ENCODE measurements at places on chromosomes 5 and 9.

- DNase-seq = no peak
Observed at GRCh38 chr5:2326601-2327000, 424.9 kb downstream of the IRX2 start.

DNA sequence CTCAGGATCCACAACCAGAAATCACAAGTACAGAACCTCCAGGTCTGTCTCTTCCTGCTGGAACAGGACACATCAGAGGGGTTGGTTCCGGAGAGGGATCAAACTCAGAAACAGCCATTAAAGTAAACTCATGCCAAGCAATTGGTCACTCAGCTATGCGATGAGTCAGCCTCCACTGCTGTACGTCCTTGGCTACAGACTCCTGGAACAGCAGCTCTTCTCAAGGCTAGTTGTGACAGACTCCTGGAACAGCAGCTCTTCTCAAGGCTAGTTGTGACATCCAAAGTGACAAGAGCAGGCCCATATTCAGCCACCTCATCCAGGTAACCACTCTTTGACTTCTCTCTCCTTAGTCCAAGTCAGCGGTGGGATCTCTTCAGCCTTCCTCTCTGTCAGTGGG is at the start of gene SPINK13:
TSS of gene SPINK13 (plus strand) at position 229 of the 400 bp plus-strand sequence. CDS start 1,279 bp downstream, outside the sequence.
- no peak for DNase-seq

DNA sequence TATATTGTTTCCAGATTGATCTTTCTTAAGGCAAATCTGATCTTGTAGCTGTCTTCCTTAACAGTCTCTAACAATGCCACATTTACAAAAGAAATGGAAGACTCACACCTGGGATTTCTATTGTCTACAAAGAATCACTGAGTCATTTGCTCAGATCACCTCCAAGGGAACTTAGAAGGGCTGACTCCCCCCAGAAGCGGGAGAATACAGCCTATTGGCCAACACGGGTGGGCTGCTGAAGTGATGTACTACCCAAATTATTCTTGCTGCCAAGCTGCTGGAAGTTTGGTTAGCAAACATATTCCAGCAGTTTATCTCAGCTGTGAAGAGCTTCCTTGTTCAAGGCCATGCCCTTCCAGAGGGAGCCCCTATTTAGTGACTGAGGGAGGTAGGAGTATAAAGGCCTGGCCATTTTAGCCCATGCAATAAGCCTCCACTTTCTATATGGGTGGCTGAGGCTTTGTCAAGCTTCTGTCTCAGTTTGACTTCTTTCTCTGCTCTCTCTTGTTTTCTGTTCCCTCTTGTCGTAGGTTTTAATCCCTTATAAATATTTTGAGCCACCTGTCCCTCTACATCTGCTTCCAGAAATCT is 379.4 kb downstream of the PRR16 start:
- DNase-seq = no peak

DNA sequence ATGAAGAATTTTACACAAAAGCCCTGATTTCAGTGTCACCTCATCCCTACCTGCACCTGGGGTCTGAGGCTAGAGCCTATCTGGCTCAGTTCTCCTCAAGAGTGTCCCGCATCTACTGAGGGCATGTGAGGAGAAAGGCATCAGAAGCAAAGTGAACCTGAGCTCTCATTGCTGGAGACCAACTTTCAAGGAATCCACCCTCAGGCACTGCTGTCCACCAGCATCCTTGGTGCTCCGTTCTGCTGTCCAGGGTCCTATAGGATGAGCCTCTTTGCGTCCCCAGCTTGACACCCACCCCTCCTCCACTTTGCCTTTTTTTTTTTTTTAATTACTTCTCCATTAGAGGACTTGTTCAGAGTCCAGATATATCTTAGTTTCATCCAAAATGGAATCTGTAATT is 49.5 kb downstream of the CAMSAP1 start:
- DNase-seq = no peak

DNA sequence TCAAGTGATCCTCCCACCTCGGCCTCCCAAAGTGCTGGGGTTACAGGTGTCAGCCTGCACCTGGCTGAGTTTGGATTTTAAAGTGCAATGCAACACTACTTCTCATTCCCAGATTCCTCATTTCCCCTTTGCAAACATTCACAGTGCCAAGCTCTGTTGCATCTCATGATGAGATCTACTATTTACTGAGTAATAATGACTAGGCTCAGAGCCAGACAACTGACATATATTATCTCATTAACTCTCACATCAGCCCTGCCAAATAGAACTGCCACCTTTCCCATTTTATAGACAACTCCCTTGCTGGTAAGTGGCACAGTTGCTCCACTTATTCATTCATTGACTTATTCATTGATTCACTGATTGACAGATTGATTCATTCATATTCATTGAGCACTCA is 7.0 kb downstream of the PDE6A start:
- DNase-seq = no peak

DNA sequence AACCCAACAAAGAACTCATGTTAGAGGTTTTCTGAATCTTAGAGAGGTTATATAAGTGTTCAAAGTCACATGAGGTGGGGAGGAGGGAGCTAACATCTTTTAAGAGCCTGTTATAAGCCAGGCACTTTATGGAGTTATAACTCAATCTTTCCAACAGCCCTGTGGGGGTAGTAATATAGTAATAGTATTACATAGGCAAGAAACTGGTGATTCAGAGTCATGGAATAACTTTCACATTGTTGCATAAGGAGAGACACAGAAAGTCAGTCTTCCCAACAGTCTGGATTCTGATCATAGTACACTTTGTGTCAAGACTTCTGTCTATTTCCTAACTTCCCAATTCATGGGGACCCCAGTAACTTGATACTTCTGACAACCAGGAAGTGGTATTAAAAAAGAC is 89.2 kb downstream of the ACER2 start:
- DNase-seq = no peak

- peak; percentile 84 for DNase-seq
Observed at GRCh38 chr9:128218518-128219389, 15.6 kb downstream of the DNM1 start.

Data from type B pancreatic cell (in vitro differentiated cells).